ENCODE measurements at places on chromosomes 11 and 22.

GRCh38 chr11:115126092-115126491 is 378.1 kb downstream of the CADM1 start:
- no peak for DNase-seq

- no peak for DNase-seq
Observed at GRCh38 chr22:40392618-40393017, 22.2 kb downstream of the SGSM3 start.

GRCh38 chr11:130049328-130049771 is 20.3 kb upstream of the APLP2 start:
- DNase-seq, result no peak

- no peak for DNase-seq
Observed at GRCh38 chr11:11391796-11392463, 38.9 kb upstream of the CSNK2A3 start.

- DNase-seq, result no peak
Observed at GRCh38 chr11:41988951-41989572, 529.6 kb upstream of the LRRC4C start.

DNA sequence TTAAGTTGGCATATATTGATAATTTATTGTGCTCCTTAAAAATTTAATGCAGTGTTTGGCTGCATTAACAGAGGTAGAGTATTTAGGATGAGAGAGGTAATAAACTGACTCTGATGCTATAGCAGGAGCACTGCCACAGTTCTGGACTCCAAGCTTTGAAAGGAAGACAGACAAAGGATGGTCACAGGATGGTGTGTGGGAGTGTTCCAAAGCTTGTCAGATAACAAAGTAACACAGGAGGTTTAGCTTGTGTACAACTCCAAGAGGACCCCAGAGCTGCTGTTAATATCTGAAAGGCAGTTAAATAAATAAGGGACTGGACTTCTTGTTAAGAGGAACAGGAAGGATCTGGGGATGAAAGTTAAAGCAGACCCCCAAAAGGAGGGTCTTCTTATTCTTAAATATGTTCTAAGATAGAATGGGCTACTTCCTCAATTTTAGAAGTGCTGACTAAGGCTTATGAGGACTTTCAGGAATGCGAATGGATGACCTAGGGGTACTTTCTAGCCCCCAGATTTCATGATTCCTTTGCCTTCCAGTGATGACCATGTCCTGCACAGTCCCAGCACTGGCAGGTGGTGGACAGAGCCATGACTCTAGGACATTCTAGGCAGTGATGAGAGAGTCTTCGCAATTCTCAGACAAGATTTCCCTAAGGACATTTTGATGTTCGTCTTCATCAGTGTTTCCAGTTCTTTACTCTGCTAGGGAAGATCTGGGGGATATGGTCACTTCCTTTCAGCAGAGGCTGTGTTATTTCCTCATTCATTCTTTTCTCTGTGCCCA is 149.1 kb upstream of the RASSF10 start:
- DNase-seq, result no peak

GRCh38 chr11:57883630-57884029 is 122.0 kb downstream of the CTNND1 start:
- DNase-seq, result no peak

DNA sequence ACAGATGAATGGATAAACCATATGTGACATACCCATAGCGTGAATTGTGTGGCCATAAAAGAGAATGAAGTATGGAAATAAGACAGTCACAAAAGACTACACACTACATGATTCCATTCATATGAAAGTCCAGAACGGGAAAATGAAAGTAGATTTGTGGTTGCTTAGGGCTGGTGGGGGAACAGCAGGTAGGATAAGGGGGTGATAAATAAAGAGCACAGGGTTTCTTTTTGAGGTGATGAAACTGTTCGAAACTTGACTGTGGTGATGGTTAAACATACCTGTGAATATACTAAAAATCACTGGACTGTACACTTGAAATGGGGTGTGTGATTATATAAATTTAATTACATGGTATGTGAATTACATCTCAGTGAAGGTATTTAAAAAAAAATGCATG is 16.9 kb downstream of the TMEM123 start:
- no peak for DNase-seq

DNA sequence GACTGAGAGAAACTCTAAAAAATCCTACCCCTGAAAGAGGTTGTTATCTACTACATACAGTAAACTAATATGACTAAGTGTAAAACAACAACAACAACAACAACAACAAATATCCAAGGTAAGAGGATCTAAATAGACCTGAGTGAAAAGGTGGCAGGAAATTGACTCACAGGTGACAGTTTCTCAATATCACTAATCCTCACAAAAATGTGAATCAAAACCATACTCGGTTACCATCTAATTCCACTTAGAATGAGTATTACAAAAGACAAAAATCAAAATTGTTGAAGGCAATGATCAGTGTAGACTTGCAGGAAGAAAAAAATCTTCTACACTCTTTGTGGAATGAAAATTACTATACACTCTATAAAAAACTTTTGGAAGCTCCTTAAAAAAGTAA is 17.5 kb downstream of the RGL4 start:
- DNase-seq, result no peak

All from D721Med (cell line).